Central memory CD8-positive, alpha-beta T cell (primary cell): ENCODE measurements at places on chromosomes 3 and 15.

GRCh38 chr3:57397175-57398026 is 104.9 kb upstream of the ASB14 start:
- peak; percentile 26 for DNase-seq
- peaks cover 7% of the 10 kb centered on the region for H3K4me1 ChIP-seq
- no peak overlapping the region for H3K4me3 ChIP-seq
- peaks cover 35% of the 10 kb centered on the region for H3K27me3 ChIP-seq
- H3K36me3 ChIP-seq: no peaks in the 10 kb centered on the region

DNA sequence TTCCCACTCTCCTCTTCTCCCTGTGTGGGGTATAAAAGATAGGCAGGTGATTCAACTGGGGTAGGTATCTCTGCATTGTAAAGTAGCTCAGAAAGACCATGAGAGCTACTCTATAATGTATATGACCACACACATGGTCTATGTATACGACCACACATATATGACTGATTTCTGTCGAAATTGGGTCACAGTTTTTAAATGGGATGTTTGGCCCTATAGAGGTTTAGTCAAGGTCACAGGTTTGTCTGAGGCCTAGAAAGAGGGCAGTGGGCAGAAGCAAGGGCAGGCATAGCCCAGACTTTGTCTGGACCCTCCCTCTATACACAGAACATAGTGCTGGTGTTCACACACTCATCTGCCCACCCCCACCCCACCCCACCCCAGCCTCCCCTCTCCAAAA is 4.4 kb downstream of the LAMP3 start:
- H3K27ac ChIP-seq: no peak overlapping the region
- peaks cover 12% of the 10 kb centered on the region for H3K4me1 ChIP-seq
- no peak overlapping the region for H3K4me3 ChIP-seq
- no peak for DNase-seq
- H3K27me3 ChIP-seq: no peaks in the 10 kb centered on the region

DNA sequence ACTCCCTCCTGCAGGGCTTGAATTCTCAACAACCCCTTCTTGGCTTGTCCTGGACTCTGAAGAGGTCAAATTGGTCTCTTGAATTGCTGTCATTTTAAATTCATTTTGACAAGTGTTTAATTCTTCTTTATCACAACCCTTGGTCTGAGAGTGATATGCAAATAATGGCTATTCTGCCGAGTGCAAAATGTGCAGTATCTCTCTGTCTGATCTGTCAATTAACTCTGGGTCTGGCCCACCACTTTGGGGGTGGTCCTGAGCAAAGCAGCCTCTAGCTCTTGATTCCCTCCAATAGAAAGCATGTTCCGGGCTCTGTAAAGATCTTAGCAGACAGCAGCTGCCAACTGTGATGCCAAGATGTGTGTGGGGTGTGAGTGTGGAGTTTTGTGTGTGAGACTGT is 2.2 kb upstream of the IGDCC3 start:
- H3K4me1 ChIP-seq: peaks cover 18% of the 10 kb centered on the region
- H3K27me3 ChIP-seq: peaks cover 51% of the 10 kb centered on the region
- H3K4me3 ChIP-seq: no peak overlapping the region
- peaks cover under 1% of the 10 kb centered on the region for H3K36me3 ChIP-seq
- H3K27ac ChIP-seq: no peak overlapping the region

DNA sequence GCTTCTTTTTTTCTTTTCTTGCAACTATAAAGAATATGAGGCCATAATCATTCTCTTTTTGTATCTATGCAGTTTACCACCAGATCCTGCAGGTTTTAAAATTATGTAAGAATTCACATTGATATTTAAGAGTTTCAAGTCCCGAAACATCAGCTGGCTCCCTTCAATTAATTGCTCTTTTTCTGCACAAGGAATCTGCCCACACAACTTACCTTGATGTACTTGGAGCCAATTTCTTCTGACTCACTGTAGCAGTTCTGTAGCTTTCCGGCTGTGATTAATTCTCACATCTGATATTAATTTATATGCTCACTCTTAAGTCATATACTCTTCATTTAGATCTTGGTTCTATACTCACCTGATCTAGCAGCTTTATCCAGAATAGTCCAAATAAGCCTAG is 781.8 kb downstream of the CADM2 start:
- H3K4me1 ChIP-seq: no peaks in the 10 kb centered on the region
- H3K4me3 ChIP-seq: no peak overlapping the region
- no peaks in the 10 kb centered on the region for H3K27me3 ChIP-seq
- no peak overlapping the region for H3K27ac ChIP-seq
- no peak for DNase-seq
- no peaks in the 10 kb centered on the region for H3K36me3 ChIP-seq

DNA sequence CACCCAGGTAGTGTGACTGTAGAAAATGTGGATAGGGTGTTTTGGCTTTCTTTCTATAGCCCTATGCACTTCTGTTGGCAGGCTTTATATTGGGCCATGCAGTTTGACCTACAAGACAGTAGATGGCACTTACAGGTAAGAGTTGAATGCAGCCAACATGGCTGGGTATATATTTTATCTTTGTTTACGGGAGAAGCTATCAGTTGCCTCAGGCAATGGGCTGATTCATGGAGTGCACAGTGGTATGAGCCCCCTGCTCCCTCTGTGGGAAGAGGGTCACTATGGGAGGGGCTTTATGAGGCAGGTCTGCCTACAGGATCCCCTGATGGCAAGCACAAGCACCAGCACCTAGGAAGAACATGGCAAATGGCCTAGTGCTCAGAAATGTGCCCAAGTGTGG is 301.2 kb upstream of the CDIN1 start:
- no peaks in the 10 kb centered on the region for H3K36me3 ChIP-seq
- DNase-seq: no peak
- H3K4me3 ChIP-seq: no peak overlapping the region
- no peaks in the 10 kb centered on the region for H3K4me1 ChIP-seq

GRCh38 chr3:150177673-150178381 is 207.1 kb upstream of the PFN2 start:
- no peak for DNase-seq
- H3K36me3 ChIP-seq: peaks cover 1% of the 10 kb centered on the region
- no peak overlapping the region for H3K4me3 ChIP-seq
- no peak overlapping the region for H3K27ac ChIP-seq
- H3K4me1 ChIP-seq: no peaks in the 10 kb centered on the region

- no peak overlapping the region for H3K27ac ChIP-seq
- no peaks in the 10 kb centered on the region for H3K27me3 ChIP-seq
- no peak for DNase-seq
- H3K36me3 ChIP-seq: no peaks in the 10 kb centered on the region
- H3K4me3 ChIP-seq: no peak overlapping the region
Measured at GRCh38 chr15:33074942-33075341, 119.6 kb downstream of the FMN1 start.

GRCh38 chr3:175648899-175649298 is 789.8 kb downstream of the NAALADL2 start:
- H3K27me3 ChIP-seq: no peaks in the 10 kb centered on the region
- H3K36me3 ChIP-seq: no peaks in the 10 kb centered on the region
- H3K27ac ChIP-seq: no peak overlapping the region
- H3K4me3 ChIP-seq: no peak overlapping the region
- H3K4me1 ChIP-seq: no peaks in the 10 kb centered on the region

DNA sequence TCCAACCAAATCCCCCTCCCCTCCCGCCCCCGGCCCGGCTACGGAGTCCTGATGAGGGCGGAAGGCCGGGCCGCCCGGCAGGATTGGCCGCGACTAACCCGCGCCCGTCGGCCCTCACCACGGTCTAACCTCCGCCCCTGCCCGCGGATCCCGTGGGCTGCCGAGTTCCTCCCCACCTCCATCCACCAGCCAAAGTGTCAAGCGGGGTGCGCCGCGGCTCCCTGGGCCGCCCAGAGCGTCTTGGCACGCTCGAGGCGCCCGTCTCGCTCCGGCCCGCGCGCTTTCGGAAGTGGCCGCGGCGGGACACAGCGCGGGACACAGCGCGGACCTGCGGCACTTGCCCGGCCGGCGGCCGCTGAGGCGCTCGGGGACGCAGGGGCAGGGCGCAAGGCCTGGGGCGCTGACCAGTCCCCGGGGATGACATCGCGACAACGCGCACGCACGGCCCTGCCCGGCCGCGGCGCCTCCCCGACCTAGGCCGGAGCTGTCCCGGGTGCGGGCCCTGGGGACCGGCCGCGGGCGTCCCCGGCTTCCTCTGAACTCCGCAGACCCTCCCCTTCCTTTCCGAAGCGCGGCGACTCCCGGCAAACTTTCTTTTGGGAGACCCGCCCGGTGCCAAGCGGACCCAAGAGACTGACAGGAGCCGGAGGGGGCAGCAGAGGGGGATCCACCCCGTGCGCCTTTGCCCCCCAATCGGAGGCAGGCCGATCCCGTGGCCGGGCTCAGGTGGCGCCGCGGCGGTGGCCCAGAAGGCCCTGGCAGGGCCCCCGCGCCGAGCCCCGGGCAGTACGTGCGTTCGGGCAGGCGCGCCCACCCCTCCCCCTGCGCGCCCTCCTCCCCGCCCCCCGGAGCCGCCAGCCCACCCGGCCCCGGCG is 112.8 kb upstream of the ICE2 start:
- peak; percentile 41 for DNase-seq
- peaks cover 17% of the 10 kb centered on the region for H3K36me3 ChIP-seq
- H3K4me1 ChIP-seq: peaks cover 36% of the 10 kb centered on the region
- peak overlapping the region; percentile 82 for H3K4me3 ChIP-seq

DNA sequence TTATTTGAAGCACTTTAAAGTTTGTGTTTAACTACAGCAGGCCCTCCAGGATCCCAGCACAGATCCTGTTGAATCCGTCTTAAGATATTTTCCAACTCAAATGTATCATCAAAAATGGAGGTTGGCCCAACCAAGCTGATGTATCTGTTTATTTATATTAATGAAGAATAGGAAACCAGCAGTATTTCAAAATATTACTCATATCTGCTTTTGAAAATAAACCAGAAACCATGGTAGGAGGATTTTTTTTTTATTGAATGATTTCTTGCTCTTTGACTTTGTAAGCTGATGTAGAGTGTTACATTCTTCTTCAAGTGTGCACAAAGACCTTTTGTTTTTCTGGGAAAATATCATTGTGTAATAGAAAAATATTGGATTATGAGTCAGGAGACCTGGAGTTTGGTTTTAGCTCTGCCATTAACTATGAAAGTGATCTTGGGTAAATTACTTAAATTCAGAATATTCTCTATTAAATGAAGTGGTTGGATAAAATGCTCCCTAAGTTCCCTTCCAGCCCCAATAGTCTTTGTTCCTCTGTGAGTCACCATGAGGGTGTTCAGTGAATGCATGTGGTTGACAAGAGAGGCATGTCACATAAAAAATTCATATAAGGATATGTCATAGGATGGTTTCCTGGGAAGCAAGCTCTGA is 221.3 kb upstream of the GAP43 start:
- H3K4me3 ChIP-seq: no peak overlapping the region
- no peak overlapping the region for H3K27ac ChIP-seq
- H3K27me3 ChIP-seq: peaks cover 13% of the 10 kb centered on the region

- H3K4me1 ChIP-seq: no peaks in the 10 kb centered on the region
- H3K27me3 ChIP-seq: no peaks in the 10 kb centered on the region
- no peak for DNase-seq
- H3K4me3 ChIP-seq: no peak overlapping the region
- no peak overlapping the region for H3K27ac ChIP-seq
- H3K36me3 ChIP-seq: peaks cover 2% of the 10 kb centered on the region
Measured at GRCh38 chr3:2540115-2540514, 441.4 kb downstream of the CNTN4 start.

GRCh38 chr3:180284331-180285110 is 247.8 kb upstream of the PEX5L start:
- no peak overlapping the region for H3K27ac ChIP-seq
- no peaks in the 10 kb centered on the region for H3K27me3 ChIP-seq
- H3K4me1 ChIP-seq: no peaks in the 10 kb centered on the region
- DNase-seq: no peak
- no peak overlapping the region for H3K4me3 ChIP-seq

DNA sequence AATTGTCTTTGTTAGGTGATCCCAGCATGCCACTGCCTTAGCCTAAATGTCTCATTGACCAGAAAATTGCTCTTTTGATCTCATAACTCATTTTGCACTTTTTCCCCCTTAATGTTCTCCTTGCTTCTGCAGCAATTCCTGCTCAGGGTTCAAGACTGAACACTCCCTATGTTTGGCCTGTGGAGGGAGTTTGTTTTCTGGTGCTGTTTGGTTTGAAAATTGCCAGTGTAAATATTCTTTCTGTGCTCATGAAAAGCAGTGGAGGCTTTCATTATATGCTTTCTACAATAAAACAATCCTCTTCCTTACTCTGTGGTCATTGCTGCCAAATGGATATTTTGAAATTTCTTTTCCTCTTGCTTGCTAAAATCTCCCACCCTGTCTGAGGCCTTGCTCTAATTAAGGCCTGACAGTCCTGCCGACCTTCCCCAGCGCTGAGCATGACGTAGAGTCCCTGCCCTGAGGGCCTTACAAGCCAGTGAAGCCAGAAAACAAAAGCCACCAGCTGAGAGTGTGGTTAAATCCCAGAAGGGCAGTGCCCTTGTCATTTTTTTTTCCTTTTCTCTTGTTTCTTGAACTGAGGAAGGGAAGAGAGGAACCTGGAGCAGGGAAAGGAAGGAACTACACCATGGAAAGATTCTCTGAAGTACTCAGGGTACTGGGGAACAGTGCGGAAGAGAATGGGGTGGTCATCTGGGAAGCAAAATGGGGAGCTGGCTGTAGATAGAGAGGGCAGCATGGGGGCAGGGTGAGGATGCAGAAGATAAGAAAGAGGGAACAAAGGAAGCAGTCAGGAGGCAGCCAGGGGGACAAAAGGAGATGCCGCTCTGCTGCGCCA is 24.8 kb downstream of the ZBTB38 start:
- no peak for DNase-seq
- H3K27ac ChIP-seq: no peak overlapping the region

- H3K27me3 ChIP-seq: no peaks in the 10 kb centered on the region
- H3K4me3 ChIP-seq: no peak overlapping the region
- H3K27ac ChIP-seq: no peak overlapping the region
- DNase-seq: no peak
Measured at GRCh38 chr3:23035927-23036640, 167.0 kb upstream of the UBE2E2 start.

DNA sequence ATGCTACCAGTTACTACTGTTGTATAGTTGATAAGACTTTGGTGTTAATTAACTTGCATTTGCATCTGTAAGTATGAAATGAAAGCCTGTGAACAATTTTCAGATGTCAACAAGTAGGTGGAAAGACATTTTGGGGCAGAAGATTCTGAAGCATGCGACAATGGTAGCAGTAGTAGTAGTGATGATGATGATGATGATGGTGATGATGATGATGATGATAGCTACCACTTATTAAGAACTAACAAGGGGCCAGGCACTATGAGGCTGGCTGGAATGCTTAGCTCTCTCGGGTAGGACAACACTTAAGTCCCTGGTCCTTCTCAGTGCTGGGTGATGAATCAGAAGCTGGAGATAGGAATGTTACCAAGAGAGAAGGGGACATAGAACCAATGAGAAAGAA is 333.4 kb upstream of the IL12A start:
- no peaks in the 10 kb centered on the region for H3K27me3 ChIP-seq
- H3K4me3 ChIP-seq: no peak overlapping the region
- H3K27ac ChIP-seq: no peak overlapping the region

GRCh38 chr3:177041021-177041729 is 156.1 kb downstream of the TBL1XR1 start:
- peaks cover 22% of the 10 kb centered on the region for H3K4me1 ChIP-seq
- H3K27me3 ChIP-seq: no peaks in the 10 kb centered on the region
- peaks cover 28% of the 10 kb centered on the region for H3K36me3 ChIP-seq
- no peak for DNase-seq
- H3K27ac ChIP-seq: peak overlapping the region; percentile 68

GRCh38 chr3:156626104-156626503 is 48.3 kb upstream of the TIPARP start:
- DNase-seq: no peak
- H3K27ac ChIP-seq: no peak overlapping the region
- peaks cover 2% of the 10 kb centered on the region for H3K36me3 ChIP-seq
- H3K4me1 ChIP-seq: no peaks in the 10 kb centered on the region

GRCh38 chr3:127987309-127987995 is 64.8 kb upstream of the SEC61A1 start:
- H3K36me3 ChIP-seq: peaks cover 1% of the 10 kb centered on the region
- DNase-seq: no peak
- H3K27ac ChIP-seq: no peak overlapping the region
